ENCODE measurements at places on chromosomes 5 and 9. TPM values are rescaled to one million over a fixed set of nuclear protein-coding genes. Genes with fewer than 3 reads are reported as not detected.

TRAF1 gene
- 3.8 TPM for total RNA-seq

NME5 gene
- total RNA-seq = 2.6 TPM

CDH18 gene
- 8.1 TPM for total RNA-seq

PCDHB15 gene
- under 0.01 TPM for total RNA-seq

NPR3 gene
- 82.2 TPM for total RNA-seq

AMBP gene
- 0.17 TPM for total RNA-seq

SLC22A4 gene
- 3.0 TPM for total RNA-seq

LHX2 gene
- not detected for total RNA-seq

BHMT gene
- total RNA-seq = 0.15 TPM

ENTREP1 gene
- under 0.01 TPM for total RNA-seq

NR5A1 gene
- total RNA-seq = not detected

C9orf50 gene
- total RNA-seq = 0.44 TPM

ADAMTSL1 gene
- 93.5 TPM for total RNA-seq

MZB1 gene
- not detected for total RNA-seq

ADRA1B gene
- total RNA-seq = not detected

ADGRD2 gene
- not detected for total RNA-seq

THBS4 gene
- total RNA-seq = 11.9 TPM

Data from smooth muscle cell of trachea (primary cell).